Heart right ventricle (tissue), 16 donors: ENCODE measurements at places on chromosomes 1 and 21. TPM values are rescaled to one million over a fixed set of nuclear protein-coding genes. Genes with fewer than 3 reads are reported as not detected.

Gene ELAPOR1
- total RNA-seq: 0.37 TPM

Gene SPRR2E
- total RNA-seq: not detected

Gene ANGEL2
- total RNA-seq: 13.8 TPM

Gene PRAMEF13
- not detected for total RNA-seq

Gene ASTN1
- total RNA-seq: 0.80 TPM

Gene LAMC1
- total RNA-seq: 122 TPM

Gene HTR1D
- total RNA-seq: not detected

Gene TFF3
- total RNA-seq: 1.6 TPM
